ENCODE measurements at places on chromosomes 6 and 20.

DNA sequence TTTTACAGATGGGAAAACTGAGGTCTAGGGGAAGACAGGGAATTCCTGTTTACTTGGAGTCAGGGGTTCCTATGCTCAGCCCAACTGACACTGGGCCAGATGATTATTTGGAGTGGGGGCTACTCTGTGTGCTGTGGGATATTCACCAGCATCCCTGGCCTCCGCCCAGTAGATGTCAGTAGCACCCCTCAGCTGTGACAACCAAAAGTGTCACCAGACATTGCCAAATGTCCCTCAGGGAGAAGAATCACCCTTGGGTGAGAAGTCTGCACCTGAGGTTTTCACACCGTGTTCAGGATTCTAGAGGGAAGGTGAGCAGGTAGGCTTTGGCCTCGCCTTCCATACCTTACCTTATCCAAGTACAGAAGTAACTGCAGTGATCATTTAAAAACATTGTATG lies 27.6 kb downstream of the CDH26 start:
- DNase-seq = no peak

DNA sequence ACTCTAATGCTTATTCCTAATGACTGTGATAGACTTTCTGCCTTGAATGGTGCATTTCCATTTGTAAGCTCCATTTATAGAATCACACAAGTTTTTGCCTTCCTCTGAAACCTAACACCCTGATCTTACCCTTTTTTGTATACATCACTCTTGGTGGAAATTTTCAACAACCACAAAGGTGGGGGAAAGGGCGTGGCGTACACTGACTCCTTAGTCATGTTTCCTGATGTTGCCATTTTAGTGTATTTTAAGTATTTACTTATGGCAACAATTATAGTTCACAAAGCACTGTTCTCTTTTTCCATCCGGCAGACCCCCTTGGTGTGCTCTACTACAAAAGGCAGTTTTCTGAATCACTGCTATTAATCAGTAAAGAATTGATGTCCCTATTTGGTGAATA lies 92.0 kb downstream of the ATXN1 start:
- peak; percentile 70 for DNase-seq

GRCh38 chr20:2840967-2841531 lies 504 bp downstream of the VPS16 start:
- DNase-seq = peak; percentile 80

GRCh38 chr6:37784585-37784967 lies 35.0 kb upstream of the ZFAND3 start:
- no peak for DNase-seq

- no peak for DNase-seq
Measured at GRCh38 chr6:15526212-15526701, 136.6 kb downstream of the DTNBP1 start.

DNA sequence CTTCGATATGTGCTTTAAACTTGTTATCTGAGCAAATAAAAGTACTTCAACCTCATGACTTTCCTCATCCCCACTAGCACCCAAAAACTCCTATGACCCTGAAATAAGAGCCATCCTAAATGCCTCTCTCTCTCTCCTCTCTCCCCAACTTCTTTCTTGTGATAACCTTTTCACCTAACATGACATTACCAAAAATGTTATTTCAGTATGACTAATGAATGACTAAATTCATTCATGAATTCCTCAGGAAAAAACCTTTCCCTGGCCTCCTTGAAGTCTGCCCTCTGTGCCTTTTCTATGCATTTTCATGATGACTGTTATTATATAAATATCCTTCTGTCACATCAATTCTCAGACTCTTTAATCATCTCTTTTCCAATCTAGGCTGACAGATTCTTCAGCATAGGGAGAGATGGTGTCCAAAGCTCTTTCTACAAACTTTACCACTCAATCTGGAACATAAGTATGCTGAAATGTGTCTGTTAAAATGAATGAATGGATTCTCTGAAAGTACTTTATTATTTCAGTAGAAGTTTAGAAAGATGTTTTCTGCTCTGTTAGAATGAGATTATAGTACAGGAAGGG lies 114.3 kb upstream of the GGTLC1 start:
- DNase-seq = peak; percentile 5

GRCh38 chr6:146289816-146290588 lies 253.6 kb upstream of the RAB32 start:
- DNase-seq = no peak

DNA sequence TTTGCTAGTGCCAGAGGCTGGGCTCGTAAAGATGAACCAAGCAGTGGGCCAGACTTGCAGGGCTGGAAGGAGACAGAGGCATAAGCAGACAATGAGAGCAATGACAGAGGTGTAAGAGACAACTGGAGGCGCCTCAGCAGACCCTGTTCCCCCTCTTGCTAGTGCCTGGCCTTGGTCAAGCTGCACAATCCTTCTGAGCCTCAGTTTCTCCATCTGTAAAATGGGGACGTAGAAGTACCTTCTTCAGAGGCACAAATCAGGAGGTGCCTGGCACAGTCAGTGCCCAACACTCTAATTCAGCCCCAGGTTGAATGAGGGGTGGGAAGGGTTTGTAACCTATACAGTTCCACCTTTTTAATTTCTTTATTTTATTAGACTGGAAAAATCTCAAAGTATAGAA lies 23.2 kb downstream of the BPIFB1 start:
- no peak for DNase-seq

GRCh38 chr6:63764318-63764916 lies 128.8 kb downstream of the PHF3 start:
- peak; percentile 37 for DNase-seq

GRCh38 chr6:127635091-127635490 lies 58.1 kb downstream of the C6orf58 start:
- no peak for DNase-seq

- DNase-seq = no peak
Measured at GRCh38 chr6:49733680-49734079, 10.5 kb downstream of the CRISP3 start.

GRCh38 chr20:56245761-56246160 lies 2.8 kb upstream of the MC3R start:
- no peak for DNase-seq

DNA sequence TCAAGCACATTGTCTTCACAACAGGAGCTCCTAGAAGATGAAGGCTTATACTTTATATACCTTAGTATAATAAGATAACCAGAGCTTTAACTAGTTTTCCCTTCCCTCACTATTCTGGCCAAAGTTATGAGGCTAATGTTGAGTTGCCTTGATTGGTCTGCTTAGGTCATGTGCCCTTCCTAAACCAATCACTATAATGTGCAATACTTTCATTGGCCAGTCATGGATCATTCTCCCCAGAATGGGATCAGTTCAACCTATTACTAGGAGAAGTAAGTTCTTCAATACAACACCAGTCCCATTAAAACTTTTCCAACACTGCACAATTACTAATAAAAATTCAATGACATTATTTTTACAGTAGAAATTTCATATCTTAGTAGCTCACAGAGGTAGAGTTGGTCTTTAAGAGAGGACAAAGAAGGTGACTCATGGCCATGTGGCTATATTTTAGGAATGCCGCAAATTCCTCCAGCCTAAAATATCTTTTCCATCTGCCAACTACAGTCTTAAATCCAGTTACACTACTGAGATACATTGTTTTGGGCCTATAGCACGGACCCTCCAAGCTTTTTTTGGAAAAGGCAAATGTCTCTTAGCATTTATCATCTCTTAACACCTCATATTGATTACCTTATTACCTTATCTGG lies 12.5 kb upstream of the POU3F2 start:
- no peak for DNase-seq

DNA sequence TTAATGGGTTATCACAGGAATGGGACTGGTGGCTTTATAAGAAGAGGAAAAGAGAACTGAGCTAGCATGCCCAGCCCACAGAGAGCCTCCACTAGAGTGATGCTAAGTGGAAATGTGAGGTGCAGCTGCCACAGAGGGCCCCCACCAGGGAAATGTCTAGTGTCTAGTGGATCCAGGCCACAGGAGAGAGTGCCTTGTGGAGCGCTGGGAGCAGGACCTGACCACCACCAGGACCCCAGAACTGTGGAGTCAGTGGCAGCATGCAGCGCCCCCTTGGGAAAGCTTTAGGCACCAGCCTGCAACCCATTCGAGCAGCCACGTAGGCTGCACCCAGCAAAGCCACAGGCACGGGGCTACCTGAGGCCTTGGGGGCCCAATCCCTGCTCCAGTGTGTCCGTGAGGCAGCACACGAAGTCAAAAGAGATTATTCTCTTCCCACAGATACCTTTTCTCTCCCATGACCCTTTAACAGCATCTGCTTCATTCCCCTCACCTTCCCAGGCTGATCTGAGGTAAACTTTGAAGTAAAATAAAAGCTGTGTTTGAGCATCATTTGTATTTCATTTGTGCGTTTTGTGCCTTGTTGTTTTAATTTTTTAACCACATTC lies 4.4 kb downstream of the HLA-E start:
- DNase-seq = no peak

GRCh38 chr6:143408151-143408786 lies 42.2 kb downstream of the ADAT2 start:
- no peak for DNase-seq

GRCh38 chr6:50706575-50706974 lies 6.8 kb upstream of the TFAP2D start:
- DNase-seq = no peak

- no peak for DNase-seq
Measured at GRCh38 chr6:152811785-152812184, 61.2 kb downstream of the VIP start.

GRCh38 chr6:97288188-97288587 lies 5.2 kb upstream of the MMS22L start:
- no peak for DNase-seq

- no peak for DNase-seq
Measured at GRCh38 chr20:539848-540247, 3.7 kb downstream of the CSNK2A1 start.

DNA sequence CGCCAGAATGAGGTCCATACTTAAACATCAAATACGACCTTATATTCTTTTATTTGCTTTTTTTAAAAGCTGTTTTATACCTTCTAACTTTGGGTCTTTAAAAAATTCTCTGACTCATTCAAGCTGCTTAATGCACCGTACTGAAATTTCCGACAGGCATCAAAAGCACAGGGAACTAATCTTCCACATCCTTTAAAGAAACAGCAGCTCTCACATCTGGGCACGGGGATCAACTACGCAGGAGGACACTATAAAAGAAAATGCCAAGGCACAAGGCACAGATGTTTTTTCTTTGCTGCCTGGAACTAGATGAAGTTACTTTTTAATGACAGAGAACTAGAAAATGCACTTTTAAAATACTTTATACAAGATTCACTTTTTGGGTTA lies 112.4 kb upstream of the ARG1 start:
- DNase-seq = no peak

DNA sequence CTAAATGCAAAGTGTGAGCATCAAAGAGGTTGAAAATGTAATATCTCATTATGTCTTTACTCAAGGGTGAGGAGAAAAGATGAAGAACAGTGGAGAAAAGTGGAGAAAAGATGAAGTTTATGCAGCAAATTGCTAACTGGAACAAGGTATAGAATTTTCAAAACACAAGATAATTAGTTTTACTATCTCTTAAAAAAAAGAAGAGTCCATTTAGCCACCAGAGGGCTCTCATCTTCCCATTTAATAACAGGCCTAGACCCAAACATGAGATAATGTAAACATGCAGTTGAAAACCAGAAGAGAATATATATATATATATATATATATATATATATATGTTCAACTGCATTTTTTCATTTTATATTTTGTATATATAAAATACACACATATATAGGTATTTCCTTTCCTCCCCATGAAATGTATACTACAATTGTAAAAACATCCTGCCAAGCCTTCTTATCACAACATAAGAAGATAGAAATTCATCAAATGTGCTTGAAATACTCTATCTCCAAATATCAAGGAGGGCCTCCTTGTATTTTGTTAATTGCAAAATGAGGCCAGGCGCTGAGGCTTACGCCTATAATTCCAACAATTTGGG lies 78.4 kb downstream of the ADTRP start:
- peak; percentile 7 for DNase-seq

- no peak for DNase-seq
Measured at GRCh38 chr20:46590443-46590842, 40.0 kb upstream of the OCSTAMP start.

DNA sequence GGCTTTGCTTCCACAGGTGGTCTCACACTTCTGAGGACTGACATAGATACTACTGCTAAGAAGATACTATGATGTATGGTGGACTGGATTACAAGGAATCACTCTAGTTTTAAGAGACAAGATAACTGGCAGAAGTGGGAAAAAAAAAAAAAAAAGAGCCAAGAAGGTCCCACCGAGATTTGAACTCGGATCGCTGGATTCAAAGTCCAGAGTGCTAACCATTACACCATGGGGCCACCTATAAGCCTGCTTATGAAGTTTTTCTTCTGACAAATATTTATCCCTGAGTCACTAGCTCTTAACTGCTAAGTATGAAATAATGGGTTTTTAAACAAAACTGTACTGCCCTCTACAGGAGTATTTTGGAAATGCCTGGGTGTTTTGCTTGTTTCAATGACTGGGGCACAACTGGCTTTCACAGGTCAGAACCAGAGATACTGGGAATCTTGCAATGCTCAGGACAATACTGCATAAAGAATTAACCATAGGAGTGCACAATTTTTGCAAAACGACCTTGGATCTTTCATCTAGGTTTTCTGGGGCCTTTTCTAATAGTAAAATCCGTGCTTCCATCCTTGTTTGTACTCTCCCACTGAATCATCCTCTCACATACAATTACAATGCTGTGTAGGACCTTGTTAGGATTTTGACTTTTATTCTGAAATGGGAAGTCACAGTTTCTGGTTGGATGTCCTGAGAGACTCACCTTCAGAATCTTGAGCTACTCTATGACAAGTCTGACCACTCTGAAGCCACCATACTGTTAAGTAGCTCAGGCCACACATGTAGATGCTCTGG lies 116.3 kb downstream of the OR2B2 start:
- DNase-seq = peak; percentile 73

DNA sequence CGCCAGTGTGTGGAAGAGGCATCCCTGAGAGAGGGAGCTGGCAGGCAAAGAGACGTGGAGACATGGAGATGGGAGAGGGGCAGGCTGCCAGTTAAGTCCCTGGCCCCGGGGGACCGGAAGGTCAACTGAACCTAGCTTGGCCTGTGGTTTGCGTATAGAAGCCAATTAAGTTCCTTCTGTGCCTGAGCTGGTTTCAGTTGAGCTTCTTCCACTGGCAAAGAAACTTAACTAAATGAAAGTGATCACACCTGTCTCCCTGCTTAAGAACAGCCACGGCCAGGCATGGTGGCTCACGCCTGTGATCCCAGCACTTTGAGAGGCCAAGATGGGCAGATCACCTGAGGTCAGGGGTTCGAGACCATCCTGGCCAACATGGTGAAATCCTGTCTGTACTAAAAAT lies 26.7 kb upstream of the NNAT start:
- DNase-seq = no peak

DNA sequence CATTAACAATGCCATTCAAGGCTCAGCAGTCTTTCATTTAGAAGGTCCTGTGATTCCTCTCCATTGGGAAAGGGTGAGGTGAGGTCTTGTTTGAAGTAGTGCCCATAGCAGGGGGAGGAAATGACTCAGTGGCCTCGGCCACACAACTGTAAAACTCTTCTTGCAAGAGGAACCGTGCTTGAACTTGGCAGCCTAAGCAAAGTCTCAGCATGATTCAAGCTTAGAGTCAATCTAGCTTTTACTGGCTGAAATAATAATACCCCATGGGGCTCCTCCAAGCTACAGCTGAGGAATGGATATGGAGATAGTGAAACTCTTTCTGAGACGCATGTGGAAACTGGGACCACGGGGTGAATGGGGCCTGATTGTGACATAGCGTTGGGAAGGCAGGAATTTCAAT lies 428.2 kb downstream of the BMP2 start:
- no peak for DNase-seq

- no peak for DNase-seq
Measured at GRCh38 chr6:82690283-82690682, 326.7 kb downstream of the TPBG start.

- DNase-seq = no peak
Measured at GRCh38 chr6:142966294-142966693, 21.3 kb upstream of the HIVEP2 start.
